ENCODE measurements at places on chromosomes 3 and 15. TPM values are rescaled to one million over a fixed set of nuclear protein-coding genes. Genes with fewer than 3 reads are reported as not detected.

GRCh38 chr3:29145360-29145759 is 135.5 kb upstream of the RBMS3 start:
- H3K4me3 ChIP-seq: no peak overlapping the region
- H3K27me3 ChIP-seq: no peaks in the 10 kb centered on the region
- DNase-seq: no peak
- H3K4me1 ChIP-seq: peaks cover 12% of the 10 kb centered on the region
- H3K27ac ChIP-seq: no peak overlapping the region
- H3K36me3 ChIP-seq: no peaks in the 10 kb centered on the region

The TBCCD1 gene
- total RNA-seq: 19.6 TPM

DNA sequence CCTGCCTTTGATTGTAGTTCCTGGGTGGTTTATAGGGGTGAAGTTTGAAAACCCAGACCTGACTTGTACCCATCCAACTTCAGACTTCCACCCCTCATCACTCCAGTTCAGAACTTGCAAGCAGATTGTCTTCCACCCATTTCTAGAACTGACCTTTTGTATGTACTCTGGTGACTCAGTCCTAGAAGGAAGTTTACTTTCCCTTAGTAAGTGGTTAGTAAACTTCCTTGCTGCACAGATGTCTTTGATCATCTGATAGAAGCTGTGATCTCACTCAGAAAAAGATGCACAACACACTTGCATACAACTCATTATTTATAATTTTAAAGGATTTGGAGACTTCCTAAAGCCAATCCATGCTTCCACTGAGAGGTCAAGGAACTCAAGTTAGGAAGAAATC is 368.0 kb downstream of the MFSD1 start:
- DNase-seq: no peak
- no peaks in the 10 kb centered on the region for H3K4me1 ChIP-seq
- no peaks in the 10 kb centered on the region for H3K36me3 ChIP-seq
- H3K27ac ChIP-seq: no peak overlapping the region
- H3K4me3 ChIP-seq: no peak overlapping the region

The FEZF2 gene
- total RNA-seq: not detected

The FOXB1 gene
- not detected for total RNA-seq

DNA sequence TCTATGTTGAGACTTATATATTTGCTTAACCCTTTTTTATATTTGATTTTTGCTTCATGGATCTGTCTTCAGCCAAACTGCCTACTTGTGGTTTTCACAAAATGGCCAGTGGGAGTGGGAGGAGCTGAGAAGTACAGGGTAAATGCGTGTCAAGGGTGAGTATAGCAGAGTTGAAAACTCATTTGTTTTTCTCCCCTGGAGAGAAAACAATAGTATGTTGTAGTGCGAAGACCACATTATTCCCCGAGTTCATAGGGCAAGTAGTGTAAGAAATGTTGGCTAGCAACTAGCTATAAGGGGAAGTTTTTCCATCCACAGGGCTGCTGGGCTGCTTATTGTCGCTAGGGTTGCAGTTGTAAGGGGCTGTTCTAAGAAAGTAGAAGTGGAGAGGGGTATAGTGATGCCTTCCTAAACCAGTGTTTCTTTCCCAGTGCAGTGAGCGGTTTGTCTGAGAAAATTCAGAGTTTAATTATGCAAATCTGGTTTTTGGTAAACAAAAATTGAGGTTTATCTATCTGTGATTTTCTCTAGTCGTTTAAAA is 153.8 kb upstream of the AZI2 start:
- H3K27ac ChIP-seq: no peak overlapping the region
- H3K36me3 ChIP-seq: no peaks in the 10 kb centered on the region
- H3K4me3 ChIP-seq: no peak overlapping the region

The AGBL1 gene
- not detected for total RNA-seq
